ENCODE measurements at places on chromosomes 4 and X. TPM values are rescaled to one million over a fixed set of nuclear protein-coding genes. Genes with fewer than 3 reads are reported as not detected.

The PCYT1B gene
- total RNA-seq = 2.1 TPM

The EDA gene
- 1.1 TPM for total RNA-seq

The BMX gene
- total RNA-seq = 0.11 TPM

The BTC gene
- 0.25 TPM for total RNA-seq

The PDCL2 gene
- not detected for total RNA-seq

The EDA2R gene
- 12.6 TPM for total RNA-seq

The S100G gene
- total RNA-seq = not detected

The CXorf65 gene
- total RNA-seq = not detected

The HS6ST2 gene
- 0.25 TPM for total RNA-seq

The SNCA gene
- total RNA-seq = 21.2 TPM

The MECP2 gene
- total RNA-seq = 24.7 TPM

The APBB2 gene
- 46.8 TPM for total RNA-seq

The TEC gene
- total RNA-seq = 1.3 TPM

The ASB9 gene
- total RNA-seq = 0.25 TPM

Data from uterine smooth muscle cell (primary cell).